ENCODE measurements at places on chromosomes 11 and 22.
A peak's percentile ranks its signal among the peaks of the same experiment; 100 is the strongest.

- no peak for DNase-seq
Observed at GRCh38 chr11:38226684-38227083, 1628.6 kb upstream of the RAG2 start.

GRCh38 chr22:22388090-22388489 lies 120.5 kb downstream of the ZNF280B start:
- DNase-seq: no peak

DNA sequence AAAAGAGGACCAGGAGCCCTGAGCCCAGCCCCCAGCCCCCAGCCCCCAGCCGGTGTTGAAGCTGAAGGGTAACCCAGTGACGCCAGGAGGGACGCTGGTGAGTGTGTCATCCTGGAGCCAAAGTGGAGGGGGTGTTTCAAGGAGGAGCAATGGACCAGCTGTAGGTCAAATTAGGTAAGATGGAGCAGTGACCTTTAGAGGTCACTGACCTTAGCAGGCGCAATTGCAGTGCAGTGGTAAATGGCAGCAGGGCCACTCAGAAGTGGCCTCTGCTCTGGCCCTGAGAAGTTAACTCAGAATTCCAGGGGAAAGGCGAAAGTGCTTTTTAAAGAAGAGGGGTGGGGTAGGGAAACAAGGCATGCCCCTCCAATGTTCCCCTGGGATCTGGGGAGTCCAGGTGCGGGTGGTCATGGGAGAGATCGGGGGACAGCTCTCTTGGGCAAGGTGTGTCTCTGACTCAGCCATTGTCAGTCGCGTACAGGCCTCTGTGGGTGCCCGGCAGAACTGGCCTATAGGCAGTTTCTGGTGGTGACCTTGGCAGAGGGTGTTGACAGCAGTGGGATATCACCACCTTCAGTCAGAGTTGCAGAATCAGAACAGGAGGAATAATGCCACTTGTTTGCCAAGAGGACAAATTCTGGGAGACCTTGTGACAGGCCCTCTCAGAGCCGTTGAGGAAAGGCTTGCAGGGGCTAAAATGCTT lies 50.3 kb upstream of the TIMP3 start:
- DNase-seq: no peak

DNA sequence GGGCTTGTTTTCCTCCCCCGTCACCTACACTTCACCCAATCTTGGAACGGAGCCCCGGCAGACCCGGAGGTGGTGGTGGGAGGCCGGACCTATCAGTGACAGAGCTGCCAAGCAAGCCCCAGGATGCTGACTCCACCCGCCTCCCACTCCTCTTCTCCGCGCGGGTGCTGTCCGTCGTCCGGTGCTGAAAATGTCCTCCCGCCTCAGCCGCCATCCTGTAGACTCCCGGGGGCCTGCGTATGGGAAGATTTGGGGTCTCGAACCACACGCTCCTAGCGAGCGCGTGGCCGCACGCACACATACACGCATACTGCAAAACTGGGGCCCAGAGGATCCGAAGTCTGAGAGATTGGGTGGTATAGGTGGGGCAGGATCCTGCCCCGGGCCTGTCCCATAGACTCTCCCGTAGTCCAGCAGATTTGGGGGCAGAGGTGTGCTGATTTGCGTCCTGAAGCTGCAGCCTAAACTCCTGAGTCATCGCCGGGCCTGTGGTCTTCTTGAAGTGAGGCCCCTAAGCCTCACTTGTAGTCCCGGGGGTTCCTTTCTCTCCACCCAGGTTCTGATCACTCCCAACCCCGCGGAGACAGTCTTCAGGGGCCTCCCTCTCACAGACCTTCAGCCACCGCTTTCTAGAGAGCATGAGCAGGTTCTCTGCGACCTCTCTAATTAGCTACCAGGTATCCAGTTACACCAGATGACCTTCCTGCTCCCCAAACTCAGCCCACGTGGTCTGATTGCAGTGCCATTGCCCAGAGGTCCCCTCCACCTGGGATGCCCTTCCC lies 796 bp upstream of the YIF1A start:
- DNase-seq: peak; percentile 68

- DNase-seq: peak; percentile 45
Observed at GRCh38 chr22:41447435-41448188, 1.0 kb upstream of the TOB2 start.

DNA sequence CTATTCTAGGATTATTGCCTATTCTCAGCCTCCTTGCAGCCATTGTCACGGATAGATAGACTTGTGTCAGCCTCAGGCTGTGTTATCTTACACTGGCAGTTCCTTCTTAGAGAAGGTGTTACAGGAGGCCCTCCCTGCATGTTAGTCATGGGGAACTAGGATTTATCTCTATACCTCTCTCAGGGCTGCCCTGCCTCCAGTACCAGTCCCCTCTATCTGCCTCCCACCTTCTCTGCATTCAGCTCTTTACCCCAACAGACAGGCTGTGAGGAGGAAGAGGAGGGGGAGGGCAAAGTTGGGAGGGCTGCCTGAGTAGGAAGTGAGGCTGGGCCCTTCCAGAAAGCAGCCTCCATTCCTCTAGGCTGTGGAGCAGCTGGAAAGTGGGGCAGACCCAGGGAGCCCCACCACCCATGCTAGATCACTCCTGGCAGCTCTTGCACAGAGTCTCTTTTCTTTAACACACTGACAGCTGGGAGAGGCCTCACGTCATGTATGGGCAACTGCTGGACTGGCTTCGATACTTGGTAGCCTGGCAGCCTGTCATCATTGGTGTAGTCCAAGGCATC lies 2.9 kb upstream of the IL18BP start:
- DNase-seq: no peak

GRCh38 chr11:68825571-68825970 lies 16.1 kb downstream of the CPT1A start:
- DNase-seq: peak; percentile 60

- DNase-seq: no peak
Observed at GRCh38 chr11:72924568-72925190, 110.5 kb downstream of the ATG16L2 start.

DNA sequence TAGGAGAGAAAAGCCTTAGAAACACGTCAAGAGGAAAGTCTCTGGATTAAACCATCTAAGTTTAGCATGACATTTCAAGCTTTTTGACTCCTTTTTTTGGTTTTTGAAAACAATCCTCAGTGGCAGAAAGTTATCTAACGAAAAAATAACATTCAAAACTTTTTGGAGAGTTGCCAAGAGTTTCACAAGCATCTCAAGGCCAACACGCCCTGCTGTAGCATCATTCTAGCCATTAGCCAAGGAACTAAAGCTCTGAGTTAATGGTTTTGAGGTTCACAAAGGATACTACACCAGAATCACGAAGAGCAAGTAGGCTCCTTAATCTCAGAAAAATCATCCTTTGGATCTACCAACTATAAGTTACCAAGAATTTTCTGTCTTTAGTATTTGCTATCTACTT lies 94.8 kb downstream of the PICALM start:
- no peak for DNase-seq

GRCh38 chr11:2425506-2425905 lies 18.8 kb downstream of the TRPM5 start:
- no peak for DNase-seq

DNA sequence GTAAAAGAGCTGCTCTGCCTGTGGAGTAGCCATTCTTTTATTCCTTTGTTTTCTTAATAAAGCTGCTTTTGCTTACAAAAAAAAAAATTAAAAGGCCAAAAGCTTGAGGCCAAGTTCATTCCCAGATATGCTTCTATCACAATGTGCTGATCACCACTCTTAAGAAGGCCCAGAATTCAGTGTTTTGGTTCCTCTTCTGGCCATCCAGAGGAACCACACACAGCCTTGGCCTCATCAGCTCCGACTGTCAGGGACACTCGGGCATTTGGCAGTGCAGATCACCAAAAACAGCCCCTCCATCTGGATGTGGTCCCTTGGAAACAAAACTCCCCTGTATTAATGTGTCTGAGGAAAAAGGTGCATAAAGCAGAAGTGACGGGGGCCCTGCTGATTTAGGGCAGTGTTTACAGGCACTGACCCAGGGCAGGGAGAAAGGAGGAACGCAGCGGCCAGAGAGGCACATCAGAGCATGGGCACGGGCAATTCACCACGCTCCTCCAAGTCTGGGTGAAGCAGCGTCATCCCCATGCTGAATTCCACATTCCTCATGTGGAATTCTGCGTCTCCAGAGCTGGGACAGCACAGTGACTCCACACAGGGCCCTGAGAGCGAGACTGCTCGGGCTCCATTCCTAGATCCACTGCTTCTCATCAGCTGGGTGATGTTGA lies 17.7 kb downstream of the POLDIP3 start:
- DNase-seq: no peak

- peak; percentile 70 for DNase-seq
Observed at GRCh38 chr22:41022470-41023298, 69.7 kb upstream of the EP300 start.

DNA sequence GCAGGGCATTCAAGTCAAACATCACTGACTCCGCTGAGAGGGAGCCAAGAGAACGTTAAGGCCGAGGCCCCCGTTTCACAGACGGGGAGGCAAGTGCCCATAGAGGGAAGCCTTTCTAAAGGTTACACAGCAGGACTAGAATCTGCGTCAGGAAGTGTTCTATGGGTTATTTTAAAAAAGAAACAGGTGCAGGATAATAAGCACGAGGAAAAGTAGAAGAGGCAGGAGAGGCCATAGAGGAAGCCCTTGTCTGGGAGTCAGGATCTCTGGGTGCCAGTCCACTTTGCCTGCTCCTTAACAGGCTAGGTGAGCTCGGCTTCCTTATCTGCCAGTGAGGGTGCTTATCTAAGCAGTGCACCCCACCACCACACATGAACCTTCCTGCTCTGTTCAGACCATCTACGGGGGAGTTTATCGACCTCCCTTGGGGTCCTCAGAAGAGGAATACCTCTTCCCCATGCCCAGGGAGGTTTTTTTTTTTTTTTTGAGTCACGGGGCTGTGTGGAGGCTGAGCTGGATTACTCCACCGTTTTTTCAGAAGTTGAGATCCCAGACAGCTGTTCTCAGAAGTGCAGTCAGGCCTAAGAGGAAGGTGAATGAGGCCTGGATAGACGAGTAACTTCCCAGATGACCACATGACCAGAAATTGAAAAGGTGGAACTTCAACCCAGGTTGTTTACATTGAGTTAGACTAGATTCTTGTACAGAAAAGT lies 1.2 kb upstream of the FCHSD2 start:
- peak; percentile 20 for DNase-seq

- DNase-seq: no peak
Observed at GRCh38 chr11:94751786-94752185, 16.4 kb upstream of the AMOTL1 start.

DNA sequence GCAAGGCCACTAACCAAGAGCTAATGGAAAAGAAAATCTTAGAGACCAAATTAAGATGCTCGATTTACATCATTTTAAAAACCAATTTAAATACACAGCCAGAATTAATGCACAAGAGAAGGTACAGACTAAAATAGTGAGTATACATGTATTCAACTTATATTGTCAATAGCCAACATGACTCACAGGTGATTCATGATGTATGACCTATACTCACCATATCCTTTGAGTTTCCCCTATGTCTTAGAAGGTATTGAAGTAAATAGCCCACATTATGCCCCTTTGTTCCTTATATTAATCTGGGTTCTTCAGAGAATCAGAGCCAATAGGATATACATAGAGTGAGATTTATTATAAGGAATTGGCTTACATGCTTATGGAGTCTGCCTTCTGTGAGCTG lies 97.5 kb upstream of the ANO3 start:
- no peak for DNase-seq

- no peak for DNase-seq
Observed at GRCh38 chr22:29351042-29351441, 35.5 kb upstream of the RASL10A start.

- DNase-seq: no peak
Observed at GRCh38 chr11:92453055-92453454, 228.4 kb downstream of the FAT3 start.

- no peak for DNase-seq
Observed at GRCh38 chr22:49141761-49142160, 685.9 kb downstream of the BRD1 start.

DNA sequence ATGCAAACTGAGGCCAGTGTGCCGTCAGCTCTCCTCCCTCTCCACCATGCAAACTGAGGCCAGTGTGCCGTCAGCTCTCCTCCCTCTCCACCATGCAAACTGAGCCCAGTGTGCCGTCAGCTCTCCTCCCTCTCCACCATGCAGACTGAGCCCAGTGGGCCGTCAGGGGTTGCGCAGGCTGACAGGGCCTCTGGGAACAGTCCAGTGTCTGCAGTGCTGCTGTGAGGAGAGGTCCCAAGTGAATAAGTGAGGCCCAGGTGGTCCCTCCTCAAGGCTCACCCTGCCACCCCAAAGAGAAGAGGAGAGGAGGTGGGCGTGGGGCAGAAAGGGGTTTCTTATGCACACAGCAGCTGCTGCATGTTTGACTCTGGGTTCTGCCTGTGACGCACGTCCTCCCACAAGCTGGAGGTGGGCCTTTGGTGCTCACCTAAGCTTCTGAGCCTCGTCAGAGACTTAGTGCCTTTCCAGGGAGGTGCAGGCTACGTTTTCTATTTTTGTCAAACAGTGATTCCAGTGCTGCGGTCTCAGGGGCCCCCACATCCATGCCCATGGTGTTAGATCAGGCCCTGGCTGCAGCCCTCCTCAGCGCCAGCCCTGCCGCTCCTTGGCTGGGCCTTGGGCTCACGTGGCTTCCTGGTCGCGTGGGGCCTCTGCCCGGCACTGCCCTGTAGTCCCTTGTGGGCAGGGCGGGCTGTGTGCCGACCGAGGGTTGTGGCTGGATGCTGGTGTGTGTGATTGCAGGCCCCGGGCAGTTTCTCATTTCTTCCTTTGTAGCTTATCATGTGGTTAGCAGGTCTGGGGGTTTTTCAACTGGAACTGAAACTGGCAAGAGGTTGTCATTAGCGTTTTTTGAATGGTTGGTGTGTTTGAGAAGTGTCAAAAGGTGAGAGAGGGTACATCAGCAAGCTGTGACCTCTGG lies 7.1 kb downstream of the TPCN2 start:
- no peak for DNase-seq

DNA sequence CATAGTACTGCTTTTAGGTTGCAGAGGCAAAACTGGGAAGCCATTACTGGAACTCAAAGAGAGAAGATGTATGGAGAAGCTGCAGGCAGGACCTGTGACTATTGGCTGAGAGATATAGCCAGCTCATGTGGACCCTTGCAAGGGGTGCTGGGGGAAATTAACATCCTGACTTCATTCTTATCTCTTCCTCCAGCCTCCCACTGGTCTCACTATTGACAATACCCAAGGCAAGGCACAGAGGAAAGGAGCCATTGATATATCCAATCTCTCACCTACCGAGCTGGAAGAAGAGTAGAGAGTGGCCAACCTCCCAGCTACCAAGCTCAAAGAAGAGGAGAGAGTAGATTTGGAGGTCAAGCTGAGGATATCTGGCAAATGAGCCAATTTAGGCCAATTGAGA lies 36.8 kb upstream of the ZBED5 start:
- no peak for DNase-seq

DNA sequence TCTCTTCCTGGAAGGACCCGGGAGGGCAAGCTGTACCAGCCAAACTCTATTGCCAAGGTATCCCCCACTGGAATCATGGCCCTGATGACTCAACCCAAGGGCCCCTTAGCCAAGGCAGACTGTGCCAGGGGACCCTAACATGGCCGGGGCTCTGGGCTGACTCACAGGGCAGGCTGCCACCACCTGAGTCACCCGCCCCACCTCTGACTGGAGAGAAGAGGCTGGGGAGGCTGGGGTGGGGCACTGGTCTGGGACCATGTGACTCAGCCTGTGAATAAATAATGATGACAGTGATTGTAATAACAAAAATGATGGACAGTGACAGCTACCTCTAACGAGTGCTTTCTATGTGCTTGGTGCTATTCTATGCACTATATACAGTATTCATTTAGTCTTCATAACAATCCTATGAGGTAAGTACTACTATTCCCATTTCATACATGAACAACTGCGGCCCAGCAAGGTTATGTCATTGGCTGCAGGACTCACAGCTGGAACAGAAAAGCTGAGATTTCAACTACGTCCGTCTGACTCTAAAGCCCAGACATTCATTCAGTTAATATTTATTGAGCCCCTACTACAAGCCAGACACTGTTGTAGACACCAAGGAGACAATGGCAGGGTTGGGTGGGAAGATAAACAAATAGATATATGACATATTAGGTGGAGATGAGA lies 84.2 kb downstream of the FBXO7 start:
- no peak for DNase-seq

Data from activated gamma-delta T cell treated with Interleukin-2 at 50 U/mL for 16 hours (primary cell).